ENCODE measurements at places on chromosomes 12 and 14.
A peak's percentile ranks its signal among the peaks of the same experiment; 100 is the strongest.

DNA sequence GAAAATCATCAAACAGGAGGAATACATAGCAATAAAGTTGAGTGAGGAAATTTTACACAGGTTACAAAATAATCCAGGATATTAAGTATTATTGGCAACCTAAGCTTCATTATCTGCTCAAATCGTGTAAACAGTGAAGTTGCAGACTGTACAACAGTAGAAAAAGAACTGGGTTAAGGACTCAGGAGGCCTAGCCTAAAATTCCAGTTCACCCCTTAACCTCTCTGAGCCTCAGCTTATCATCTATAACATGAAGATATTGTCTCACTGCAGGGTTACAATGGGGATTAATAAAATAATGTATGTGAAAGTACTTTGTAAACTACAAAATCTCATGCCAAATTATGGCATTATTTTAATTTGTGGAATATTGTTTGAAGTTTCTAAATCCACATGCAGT lies 26.0 kb downstream of the DDHD1 start:
- no peak for DNase-seq

DNA sequence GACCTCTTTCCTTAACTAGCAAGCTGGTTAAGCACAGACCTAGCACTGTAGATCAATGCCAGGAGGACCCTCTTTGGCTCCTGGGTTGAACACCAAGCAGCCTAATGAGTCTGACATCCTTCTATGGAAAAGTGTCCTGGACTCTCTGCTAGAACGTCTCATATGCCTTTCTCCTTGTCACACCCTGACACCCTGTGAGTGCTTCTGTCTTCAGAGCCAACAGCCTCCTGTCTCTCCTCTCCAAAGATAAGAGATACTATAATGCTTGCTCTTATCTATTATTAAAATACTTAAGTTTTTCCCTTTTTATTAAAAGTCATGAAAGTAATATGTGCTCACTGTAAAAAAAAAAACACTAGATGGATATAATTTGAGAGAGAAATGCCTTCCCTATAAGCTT lies 222.7 kb downstream of the FOXN3 start:
- DNase-seq = no peak

DNA sequence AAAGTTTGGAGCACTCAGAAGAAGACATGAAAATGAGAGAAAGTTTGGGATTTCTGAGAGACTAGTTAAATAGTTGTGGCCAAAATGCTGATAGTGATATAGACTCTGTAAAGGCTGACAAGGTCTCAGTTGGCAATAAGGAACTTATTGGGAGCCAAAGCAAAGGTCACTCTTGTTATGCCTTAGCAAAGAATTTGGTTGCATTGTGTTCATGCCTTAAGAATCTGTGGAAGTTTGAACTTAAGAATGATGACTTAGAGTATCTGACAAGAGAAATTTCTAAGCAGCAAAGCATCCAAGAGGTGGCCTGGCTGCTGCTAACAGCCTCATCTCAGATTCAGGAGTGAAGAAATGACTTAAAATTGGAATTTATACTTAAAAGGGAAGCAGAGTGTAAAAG lies 113.8 kb downstream of the PIK3C2G start:
- DNase-seq = no peak

GRCh38 chr12:83102499-83102898 lies 415.8 kb downstream of the TMTC2 start:
- DNase-seq = no peak

DNA sequence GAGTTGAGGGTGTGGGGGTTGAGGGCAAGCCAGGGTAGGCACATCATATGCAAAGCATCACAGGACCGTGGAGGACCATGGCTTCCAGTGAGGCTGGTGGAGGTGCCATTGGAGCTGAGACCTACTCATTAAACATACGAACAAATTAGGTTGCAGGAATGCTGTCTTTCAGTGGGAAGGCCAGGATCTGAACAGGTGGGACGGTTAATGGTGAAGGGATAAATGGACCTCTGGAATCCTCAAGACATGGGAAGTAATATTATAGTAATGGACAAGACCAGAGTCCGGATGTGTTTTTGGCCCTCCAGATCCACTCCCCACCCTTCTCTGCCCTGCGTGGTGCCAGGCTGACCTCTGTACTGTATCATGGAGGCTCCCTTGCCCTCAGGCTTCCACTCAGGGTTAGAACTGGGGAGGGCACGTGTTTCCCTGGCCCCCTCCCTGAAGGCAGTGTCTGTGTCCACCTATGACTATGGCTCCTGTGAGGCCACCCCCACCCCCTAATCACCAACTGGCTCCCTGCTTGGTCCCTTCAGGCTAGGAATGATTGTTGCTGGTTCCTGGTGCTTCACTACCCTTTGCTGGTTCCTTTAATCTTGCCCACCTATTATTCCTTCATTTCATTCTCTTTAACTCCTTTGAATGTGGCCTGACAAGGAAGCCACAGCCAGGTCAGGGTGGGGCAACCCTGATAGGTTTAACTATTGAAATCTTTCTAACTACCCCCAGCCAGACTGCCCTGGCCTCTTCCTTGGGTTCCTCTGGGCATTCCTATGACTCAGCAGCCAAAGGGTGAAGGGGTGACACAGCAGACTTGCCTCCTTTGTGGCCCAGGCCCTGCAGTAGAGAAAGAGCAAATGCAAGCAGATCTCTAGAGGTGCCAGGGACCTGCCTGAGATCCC lies 10.7 kb downstream of the DHRS2 start:
- peak; percentile 24 for DNase-seq

GRCh38 chr14:36905272-36905888 lies 243.7 kb downstream of the PAX9 start:
- no peak for DNase-seq

DNA sequence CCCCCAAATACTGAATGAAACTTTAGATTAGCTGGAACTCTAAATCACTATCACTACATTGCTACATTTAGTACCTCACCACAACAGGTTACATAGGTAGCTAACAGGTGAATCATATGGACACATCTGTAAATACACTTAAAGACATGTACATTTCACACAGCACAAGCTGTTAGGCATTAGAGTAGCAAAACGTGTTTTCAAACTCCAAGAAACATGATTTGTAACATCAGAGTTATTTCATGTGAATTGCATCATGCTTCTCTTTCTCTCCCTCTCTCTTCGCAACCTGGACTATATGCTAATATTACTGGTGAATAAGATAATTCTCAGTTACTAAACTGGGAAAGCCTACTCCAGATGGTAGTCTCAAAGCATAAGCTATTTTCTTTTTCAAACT lies 4.3 kb downstream of the SEL1L start:
- DNase-seq = no peak

GRCh38 chr14:100750762-100751699 lies 24.3 kb downstream of the DLK1 start:
- no peak for DNase-seq

GRCh38 chr12:94660436-94660835 lies 10.1 kb upstream of the TMCC3 start:
- DNase-seq = no peak

- DNase-seq = no peak
Measured at GRCh38 chr12:25421651-25422167, 131.4 kb downstream of the LMNTD1 start.

DNA sequence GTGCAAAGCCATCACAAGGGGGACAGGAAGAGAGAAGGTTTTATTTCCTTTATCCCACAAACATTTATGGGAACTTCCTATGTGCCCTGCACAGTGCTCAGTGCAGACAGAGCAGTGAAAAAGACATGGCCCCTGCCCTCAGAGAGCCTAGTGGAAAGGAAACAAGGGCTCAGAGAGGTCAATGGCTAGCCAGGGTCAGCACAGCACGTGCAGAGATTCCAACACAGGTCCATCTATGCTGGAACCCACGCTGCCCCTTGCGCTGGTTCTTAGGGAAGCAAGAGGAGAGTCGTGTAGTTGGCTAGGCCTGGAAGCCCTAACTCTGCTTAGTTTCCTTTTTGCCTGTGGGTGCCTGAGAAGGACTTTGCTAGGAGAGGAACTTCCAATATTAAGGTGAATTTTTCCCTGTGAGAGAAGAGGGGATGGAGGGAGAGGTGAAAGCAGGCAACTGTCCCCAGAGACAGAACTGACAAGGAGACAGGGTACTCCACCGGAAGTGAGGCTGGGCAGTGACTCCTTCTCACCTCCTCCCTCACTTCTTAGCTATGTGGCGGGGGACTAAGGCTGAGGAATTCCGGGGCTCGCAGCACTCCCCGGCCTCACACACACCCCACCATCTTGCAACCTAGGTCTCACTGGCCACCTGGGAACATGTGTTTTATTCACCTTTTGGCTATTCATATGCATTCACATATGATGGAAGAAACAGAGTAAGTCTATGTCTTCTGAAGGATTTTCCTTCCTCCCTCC lies 12.1 kb upstream of the GPX2 start:
- DNase-seq = no peak

DNA sequence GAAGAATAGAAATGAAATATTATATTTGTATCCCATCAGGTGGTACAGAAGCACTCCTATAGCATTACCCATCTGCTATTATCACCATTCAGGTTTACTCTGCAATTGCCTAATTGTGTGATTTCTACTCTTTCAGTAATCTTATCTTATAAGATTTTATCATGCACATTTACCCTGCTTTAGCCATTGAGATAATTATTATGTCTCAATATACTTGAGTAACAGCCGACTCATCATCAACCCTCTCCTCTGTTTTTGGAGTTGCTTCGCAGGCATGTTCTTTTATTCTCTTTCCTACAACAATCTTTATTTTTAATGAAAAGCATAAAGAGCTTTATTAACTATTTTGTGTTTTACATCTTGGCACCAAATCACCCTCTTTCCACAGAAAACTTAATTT lies 419.9 kb downstream of the LRIG3 start:
- no peak for DNase-seq

GRCh38 chr12:131017477-131017991 lies 63.8 kb downstream of the ADGRD1 start:
- no peak for DNase-seq

DNA sequence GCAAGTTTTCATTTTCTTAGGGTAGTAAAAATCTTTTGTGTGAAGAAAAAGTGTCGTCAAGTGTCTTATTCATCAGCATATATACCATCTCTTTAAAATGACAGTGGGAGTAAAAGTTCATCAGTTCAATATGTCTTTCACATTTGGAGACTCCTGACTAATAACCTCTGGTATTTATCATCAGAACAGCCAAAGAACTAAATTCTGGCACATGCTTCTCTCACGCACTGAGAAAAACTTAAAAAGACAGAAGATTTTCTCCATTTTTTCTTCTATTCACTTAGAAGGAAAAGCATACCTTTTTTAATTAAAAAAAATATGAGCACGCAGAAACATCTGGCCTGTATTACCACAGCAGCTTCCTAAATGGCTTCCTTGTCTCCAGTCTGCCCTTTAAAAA lies 265.7 kb downstream of the AKAP6 start:
- DNase-seq = no peak

- DNase-seq = no peak
Measured at GRCh38 chr12:2791089-2791488, 3.7 kb upstream of the FKBP4 start.

DNA sequence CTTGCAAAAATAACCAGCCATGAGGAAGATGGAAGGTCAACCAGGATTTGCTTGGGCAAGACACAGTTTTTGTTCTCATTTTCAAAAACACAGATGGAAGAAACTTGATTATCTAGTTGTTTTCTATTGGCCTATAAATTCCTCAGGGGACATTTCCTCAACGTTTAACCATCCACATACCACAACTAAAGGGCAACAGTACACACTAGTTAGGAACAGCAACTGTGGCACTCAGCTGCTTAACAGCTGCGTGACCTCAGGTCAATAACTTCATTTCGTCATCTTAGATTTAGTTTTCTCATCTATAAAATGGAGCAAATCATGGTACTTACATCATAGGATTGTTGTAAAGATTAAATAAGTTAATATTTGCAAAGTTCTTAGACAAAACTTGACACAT lies 18.7 kb downstream of the SSTR1 start:
- DNase-seq = no peak

DNA sequence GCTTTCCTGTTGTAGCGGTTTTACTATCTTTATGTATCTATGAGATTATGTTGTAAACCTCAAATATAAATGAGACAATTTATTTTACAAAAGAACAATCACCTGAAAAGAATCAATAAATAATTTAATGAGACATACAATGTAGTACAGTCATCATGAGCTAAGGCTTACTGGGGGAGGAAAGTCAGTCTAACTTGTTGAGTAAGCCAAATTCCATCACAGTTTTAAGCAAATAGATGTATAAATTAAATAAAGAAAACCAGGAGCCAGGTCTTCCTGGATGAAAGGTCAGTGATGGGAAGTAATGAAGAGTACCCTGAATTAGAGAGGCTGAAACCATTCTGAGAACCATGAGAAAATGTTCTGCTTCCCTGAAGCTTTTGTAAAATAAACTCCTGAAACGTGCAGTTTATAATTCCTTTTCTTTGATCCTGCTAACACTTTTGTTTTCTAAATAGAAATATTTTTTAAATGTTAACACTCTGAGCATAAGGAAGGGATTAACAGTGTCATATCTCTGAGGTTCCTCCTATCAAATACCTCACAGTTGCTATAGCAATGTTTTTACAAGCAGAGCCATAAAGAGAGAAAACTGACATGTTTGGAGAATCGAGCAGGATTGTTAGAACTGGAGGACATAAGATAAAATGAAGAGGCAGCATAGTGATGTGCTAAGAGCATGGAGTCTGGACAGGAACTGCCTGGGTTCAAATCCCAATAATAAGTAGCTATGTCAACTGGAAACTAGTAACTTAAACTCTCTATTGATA lies 444.9 kb upstream of the FOXG1 start:
- DNase-seq = no peak

- peak; percentile 26 for DNase-seq
Measured at GRCh38 chr14:87869619-87870583, 123.1 kb downstream of the GALC start.

GRCh38 chr14:70597731-70598130 lies 2.7 kb downstream of the MED6 start:
- no peak for DNase-seq

- DNase-seq = peak; percentile 74
Measured at GRCh38 chr14:64465191-64465822, at the start of gene AKAP5. AKAP5 (plus strand) TSS chr14:64465499; CDS start chr14:64468395, 2,896 bp downstream.

GRCh38 chr14:97975962-97976361 lies 1178.8 kb downstream of the VRK1 start:
- no peak for DNase-seq

- DNase-seq = no peak
Measured at GRCh38 chr12:109925185-109925840, 25.2 kb downstream of the TCHP start.

- DNase-seq = peak; percentile 78
Measured at GRCh38 chr12:95553197-95553943, 2.1 kb upstream of the USP44 start.

DNA sequence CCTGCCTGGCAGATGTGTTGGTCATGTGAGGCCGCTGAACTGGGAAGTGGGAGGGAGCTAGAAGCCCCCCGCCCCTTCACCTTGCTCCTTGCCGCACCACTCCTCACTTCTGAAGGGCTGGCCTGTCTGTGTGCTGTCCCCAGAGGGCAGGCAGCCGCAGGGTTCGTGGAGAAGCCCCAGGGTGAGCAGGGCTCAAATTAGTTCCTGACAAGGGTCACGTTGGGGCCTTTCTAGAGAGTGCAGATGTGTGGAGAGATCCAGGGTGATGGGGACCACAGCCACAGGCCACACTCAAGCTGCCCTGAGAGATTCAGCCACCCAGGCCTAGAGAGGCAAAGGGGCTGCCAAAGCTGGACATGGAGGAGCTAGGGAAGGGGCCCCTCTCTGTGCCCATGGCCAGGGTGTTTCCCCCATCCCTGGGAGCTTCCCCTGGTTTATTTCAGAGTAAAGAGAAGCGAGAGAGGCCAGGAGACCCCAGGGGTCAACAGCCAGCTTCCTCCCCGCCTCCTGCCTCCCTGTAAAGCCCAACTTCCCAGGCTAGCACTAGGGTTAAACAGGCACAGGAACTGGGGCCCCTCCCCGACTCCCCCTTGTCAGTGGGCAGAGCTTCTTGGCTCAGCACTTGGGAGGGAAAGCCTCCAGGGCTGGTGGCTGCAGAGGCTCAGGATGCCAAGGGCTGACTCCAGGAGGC lies 16.2 kb downstream of the SLC25A29 start:
- DNase-seq = no peak
